ENCODE measurements at places on chromosomes 16 and 17.

- DNase-seq, result no peak
Measured at GRCh38 chr17:44205962-44206824, 6.5 kb upstream of the ATXN7L3 start.

DNA sequence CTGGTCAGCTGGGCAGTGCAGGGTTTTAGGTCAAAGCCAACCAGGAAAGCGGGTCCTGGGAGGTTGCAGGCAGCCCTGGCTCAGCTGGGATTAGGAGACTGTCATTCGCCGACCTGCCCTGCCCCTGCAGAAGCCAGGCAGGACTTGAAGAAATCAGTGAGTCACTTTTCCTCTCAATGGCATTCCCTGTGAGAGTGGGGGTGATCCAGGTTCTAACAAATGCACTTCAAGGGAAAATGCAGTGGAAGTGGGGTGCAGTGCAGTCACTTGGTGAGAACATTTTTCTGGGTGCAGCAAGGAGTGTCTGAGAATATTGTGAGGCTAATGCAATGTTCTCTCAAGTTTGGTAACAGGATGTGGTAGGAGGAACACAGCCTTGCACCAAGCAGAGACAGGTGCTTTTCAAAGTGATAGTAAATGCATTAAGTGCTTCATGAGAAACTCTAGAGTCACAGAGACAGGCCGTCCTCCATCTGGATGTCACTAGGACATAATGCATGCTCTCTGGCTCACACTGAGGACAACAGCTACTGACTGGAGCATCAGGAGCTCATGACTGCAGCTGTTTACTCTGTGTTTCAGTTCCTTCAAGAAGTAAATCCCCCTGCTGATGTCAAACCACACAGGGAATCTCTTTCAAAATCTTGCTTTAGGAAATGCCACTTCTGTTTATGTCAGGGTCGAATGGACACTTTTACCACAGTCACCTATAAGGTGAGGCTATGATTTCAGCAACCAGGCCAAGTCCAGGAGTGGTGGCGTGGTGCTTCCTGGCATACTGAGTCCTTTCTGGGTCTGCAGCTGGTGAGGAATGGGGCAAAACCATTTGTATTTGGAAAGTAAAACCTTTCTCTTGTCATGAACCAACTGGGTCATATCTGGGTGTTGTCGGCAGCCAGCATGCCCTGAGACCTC is 16.7 kb downstream of the CDK5R1 start:
- no peak for DNase-seq

DNA sequence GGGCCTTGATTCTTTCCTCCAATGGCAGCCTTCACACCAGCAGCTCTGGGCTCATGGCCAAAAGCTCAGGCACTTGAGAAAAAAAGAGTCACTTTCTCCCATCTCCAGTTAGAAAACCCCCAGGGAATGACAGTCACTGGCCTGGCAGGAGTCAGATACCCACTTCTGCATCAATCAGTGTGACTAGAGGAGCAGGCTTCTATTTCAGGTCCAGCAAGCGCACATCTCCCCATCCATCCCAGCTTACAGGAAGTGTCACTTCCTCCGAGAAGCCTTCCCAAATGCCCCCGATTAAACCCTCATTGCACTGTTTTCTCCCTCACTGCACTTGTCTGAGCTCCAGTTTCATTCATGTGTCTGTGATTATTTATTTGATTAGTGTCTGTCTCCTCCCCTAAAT is 30.4 kb upstream of the CCL1 start:
- no peak for DNase-seq

DNA sequence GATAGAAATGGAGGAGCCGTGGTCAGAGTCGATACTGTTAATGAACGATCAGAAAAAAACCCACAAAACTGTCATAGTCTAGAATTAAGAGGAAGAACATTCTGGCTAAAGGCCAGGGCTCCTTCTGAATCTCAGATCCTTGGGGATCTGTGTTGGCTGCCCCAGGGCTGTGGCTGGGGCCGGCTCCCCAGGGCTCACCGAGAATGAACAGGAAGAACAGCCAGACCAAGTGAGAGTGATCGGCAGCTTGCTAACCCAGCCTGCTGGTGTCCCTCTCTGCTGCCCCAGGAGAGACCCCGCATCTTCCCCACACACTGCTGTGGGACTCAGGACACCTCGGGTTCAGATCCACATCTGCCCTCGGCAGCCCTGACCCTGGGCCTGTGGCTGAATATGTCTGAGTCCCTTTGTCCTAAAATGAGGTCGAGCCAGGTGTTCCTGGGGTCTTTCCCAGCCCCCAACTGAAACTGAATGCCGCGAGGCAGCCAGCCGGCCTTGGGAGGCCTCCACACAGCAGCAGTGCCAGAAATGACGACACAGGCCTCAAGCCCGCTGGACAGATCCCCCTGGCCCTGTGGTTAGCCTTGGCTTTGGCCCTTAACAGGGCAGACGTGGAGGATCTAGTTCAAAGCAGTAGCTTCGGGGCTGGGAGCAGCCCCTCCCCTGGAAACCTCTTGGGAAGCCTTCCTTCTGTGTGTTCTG is 23.9 kb upstream of the CLEC18A start:
- DNase-seq, result no peak

DNA sequence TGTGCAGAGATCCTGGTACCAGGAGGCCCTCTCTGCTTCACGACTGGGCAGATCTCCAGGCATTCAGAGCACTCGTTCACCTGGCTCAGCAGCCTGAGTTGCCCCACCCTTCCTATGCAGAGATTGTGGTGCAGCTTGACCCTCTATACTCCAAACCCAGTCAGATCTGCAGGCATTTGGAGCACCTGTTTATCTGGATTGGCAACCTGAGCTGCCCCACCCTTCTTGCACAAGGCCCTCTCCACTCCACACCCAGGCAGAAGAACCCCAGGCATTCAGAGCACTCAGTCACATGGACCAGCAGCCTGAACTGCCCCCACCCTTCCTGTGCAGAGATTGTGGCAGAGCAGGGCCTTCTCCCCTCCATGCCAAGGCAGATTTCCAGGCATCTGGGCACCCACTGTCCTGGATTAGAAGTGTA is 88.4 kb upstream of the CDH5 start:
- DNase-seq, result no peak

GRCh38 chr16:89210165-89210903 is 7.2 kb upstream of the ZNF778 start:
- no peak for DNase-seq

DNA sequence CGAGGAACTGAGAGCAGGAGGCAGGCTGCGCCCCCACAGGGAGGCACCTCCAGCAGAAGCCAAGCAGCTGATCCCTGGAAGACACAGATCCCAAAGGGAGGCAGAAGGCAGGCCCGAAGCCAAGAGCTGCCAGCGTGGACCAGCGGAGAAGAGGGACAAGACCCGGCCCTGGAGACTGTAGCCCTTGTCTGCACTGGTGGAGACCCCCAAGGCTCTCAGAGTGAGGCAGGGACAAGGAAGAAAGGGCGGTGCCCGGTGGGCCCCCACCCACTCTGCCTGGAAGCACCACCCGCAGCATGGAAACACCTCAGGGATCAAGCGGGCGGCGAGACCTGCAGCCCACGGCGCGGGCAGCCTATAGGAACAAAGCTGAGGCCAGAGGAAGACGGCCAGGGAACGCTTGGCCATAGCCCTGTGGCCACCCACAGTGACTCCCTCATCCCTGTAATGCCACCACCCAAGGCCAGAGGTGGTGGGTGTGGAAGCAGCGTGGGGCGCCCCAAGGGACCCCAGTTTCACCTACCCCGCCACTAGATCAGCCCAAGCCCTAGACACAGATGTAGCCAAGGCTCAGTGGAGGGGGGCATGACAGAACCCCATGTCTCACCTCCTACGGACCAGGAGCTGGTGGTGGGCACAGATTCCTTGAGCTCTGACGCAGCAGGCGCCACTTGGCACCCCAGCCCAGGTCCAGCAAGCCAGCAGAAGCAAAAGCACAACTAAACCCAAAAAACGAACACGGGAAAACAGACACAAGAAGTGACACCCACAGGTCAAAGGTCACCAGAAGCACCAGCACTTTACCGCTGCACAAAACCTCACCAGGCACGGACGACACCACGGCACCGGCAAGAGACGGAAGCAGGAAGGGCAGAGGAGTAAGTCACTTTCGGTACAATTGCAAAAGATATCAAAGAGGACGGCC is 2.9 kb upstream of the SIRT7 start:
- no peak for DNase-seq

- DNase-seq, result peak; percentile 66
Measured at GRCh38 chr17:50037321-50038107, 18.4 kb upstream of the ITGA3 start.

DNA sequence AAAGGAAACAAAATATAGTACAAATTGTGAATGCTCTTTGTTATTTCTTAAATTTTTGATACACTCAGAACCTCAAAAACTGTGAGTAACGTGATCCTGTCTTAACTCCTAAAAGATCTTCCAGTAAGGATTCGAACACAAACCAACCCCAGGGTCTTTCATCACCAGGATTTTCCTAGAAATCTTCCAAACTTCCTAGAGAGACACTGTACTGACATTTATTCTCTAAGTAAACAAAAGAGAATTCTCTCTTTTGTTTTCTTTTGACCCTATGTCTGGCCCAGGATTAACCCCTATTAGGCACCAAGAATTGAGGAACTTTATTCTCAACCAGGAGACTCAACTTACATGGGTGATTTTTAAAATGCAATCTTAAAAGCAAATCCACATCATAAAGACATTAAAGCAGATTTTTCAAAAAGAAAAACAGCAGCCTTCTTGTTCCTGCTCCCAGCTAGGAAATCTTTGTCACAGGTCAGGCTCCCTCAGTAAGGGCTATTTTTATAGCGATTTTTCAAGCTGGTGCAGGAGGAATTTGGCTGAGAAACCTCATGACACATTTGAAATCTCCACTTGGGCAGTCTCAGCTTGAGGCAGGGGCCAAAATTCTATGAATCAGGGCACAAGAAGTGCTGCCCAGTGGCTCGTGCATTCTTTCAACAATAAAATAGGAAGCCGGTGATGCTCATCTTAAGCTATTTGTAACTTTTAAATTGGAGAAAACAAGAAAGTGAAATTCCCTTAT is 6.2 kb upstream of the SMG1 start:
- DNase-seq, result no peak

DNA sequence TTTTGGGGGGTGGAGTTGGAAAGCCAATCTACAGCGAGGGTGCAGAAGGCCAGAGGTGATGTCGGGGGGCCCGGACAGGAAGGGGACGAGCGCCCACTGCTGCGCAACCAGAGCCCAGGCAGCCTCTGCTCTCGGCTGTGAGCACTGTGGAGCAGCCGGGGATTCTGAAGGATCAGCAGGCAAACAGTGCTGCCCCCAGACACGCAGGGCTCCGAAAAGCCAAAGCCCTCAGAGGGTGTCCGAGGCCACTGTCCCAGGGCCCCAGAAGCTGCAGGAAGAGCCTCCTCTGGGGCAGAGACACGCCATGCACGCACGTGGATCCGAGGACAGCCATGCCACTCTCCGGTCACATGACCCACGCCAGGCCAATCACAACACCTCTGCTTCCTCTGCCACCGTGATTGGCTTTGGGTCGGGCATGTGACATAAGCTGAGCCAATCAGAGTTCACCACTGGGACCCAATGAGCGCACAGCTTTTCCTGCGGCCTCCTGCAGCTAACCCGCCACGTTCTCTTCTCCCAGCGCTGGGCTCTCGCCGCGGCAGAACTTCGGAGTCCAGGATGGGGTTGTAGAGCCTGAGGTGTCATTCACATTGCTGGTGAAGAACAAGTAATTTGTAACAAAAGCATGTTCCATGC is 40.7 kb downstream of the ACTG1 start:
- DNase-seq, result peak; percentile 69

DNA sequence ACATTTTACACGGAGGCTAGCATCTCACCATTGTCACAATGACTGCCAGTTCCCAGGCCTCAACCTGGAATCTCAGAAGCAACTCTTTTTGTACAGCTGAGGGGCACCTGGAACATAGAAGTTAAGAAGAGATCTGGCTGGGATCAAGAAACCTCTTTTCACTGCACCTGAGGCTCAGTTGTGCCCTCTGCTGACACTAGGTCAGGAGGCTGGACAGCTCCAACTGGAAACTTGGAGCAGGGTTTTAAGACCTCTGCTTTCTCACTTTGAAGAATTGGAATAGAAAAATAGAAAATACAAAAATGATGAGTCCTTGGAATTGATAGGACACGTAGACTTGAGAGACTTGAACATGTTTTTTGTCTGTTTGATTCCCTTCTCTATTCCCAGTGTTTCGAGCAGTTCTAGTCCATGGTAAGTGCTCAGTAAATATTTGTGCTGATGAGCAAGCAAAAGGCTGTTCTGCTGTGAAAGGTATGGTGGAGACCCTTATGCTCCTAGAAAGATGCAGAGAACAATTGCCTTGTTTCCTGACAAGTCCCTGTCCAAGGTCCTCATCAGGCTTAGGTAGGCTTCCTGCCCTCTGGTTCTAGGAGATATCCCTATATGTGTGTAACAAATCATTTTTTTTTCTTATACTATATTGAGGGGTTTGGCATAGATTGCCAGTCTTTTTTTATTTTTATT is 13.6 kb upstream of the PPM1D start:
- DNase-seq, result no peak

- DNase-seq, result no peak
Measured at GRCh38 chr16:1163567-1164055, 10.7 kb downstream of the CACNA1H start.

DNA sequence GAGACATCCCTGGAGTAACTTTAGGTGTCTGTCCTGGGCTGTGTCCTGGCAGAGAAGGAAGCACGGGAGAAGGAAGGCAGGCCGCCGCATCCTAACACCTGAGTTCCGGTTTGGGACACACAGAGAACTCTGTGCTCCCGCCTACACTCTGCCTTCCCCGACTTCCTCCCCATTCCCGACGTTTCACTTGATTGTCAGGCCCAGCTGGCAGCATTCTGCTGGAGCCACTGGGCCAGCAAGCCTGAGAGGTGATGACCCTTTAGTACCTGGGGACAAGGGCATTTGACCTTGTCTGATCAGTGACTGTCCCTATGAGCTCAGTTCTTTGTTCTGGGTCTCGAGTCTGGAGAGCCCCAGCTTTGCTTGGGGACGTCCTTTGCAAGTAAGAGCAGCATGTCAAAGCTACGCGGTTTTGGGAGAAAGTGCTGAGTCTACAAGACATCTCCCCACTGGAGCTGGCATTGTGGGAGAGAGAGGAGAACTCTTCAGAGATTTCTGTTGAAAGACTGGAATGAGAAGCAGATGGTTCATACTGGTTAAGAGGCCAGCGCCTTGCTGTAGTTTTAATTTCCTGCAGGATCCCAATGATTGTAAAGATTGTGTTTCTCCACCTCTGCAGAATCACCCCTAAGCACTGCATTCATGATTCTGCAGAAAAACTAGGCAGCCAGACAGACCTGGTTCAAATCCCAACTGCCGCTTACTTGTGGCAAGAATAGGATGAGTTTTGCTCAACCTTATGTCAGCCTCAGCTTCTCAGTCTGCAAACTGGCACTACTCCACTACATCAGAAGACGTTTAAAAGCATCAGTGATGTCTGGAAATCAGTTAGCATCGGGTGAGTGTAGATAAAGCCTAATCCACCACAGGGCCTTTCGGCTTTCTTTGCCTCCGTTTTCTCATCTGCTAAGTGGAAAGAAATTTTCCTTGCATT is 20.6 kb downstream of the ABAT start:
- no peak for DNase-seq

- DNase-seq, result no peak
Measured at GRCh38 chr17:41065829-41066624, at the start of gene KRTAP2-4. TSS of gene KRTAP2-4 (minus strand) at chr17:41065879. CDS start at chr17:41065845, 34 bp downstream.

DNA sequence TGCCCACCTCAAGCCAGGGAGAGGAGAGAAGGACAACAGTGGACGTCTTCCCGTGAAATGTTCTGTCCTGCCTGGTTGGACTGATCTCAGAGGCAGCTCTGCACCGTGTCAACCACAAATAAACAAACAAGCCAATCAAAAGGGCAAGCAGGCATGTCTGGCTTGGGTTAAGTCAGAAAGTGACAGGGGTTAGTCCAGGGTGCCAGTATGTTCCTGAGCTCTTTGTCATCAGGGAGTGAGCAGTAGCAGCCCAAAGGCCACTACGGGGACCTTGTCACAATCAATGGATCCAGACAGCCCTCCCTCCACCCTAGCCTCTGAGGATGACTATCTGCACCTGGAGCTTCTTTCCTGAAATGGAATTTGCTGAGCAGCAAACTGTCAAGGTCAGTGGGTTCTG is 35.0 kb downstream of the CNGB1 start:
- no peak for DNase-seq
